ENCODE measurements at places on chromosomes 4 and X.

DNA sequence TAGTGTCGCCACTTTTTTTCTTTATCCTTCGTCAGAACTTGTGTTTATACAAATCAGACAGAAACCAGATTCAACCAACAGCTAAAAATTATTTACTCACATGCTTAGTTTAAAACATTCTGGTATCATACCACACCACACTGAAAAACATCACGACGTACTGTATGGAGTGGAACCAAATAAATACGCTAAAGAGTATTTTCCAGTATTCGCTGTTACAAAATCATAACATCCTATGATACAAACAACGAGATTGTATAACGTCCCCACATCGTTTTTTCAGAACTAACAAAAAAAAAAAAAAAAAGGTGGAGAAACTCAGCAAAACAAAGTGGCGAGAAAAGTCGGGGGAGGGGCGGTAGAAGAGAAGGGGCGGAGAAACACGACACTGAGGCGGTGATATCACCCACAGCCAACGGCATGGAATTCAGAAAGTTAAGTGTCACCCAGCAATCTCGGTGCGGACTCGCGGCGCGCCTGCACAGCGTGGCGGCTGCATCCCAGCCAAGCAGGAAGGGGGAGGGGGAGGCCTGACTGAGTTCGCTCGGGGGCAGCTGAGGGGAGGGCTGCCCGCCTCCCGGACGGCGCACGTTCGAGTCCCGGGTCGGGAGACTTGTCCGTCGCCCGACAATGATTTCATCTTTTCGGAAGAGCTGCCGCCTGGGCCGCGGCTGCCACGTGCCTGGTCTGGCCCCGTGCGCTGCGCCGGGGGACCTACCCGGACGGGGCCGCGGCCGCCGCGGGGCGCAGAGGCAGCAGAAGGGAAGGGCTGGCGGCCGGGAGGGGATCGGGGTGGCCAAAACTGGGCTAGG is 920 bp downstream of the SETD7 start:
- DNase-seq = peak; percentile 76

DNA sequence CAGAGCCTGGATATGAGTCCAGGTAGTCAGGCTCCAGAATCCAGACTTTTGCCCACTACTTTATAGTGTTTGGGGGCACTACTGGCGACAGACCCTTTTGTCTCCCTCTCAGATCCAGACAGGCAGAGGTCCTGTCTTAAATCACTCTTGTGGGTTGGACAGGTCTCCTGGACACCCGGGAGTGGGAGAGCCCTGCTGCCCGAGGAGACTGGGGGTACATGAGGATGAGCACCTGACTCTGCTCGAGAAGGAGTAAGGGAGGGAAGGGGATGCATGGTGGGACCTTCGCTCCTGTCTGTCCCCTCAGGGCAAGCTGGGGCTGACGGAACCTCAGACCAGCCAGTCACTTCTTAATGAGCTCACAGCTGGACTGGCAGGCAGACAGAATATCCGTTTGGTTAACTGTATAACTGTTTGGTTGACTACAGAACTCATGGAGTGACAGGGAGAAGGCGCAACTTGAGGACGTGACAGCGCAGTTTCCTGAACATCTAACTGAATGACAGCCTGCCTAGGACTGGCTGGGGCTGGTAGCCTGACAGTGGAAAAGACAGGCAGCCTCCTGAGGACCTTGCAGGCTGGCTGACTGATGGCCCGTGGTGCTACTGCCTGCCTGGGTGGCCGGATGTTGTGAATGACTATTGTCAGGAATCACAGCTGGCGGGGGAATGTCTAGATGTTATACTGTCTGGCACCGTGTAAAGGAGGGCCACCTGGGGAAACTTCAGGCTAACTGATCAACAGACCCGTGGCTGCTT is 1.6 kb upstream of the SUV39H1 start:
- no peak for DNase-seq

- DNase-seq = no peak
Measured at GRCh38 chrX:29724316-29724715, 491.0 kb upstream of the MAGEB2 start.

DNA sequence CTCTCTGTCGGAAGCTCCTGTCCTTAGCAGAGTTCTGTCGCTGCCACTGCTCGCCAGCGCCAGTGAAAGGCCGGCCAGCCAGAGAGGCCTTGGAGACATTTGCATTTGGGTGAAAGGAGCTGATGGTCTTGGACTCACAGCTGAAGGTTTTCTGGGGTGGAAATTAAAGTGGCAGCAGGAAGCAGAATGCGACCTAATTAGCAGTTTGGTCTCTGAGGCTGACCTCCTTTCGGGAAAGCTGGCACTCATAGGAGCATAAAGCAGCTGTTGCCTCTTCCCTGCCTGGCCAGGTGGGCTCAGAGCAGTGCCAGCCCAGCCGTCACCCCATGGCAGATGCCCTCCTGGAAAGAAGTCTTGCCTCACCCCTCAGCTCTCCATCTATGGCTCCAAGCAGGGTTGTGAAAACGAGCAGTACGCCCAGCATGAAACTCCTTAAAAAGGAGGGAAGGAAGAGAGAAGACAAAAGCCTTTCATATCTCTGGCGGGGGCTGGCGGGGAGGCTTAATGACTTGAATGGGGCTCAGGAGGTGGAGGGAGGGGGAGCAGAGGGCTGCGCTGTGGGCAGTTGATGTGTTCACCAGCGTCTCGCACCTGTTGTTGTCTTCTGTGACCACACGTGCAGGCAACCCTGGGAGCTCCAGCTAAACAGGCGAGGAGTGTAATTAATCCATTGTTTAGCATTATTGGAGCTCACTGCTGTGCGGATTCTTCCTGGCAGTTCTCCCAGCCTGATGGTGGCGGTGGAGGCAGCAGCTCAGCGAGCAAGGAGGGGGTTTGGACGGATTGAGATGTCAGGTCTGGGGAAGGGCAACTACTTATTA is 264.0 kb downstream of the MID1IP1 start:
- no peak for DNase-seq

GRCh38 chr4:28508636-28509035 is 1648.0 kb downstream of the STIM2 start:
- DNase-seq = no peak
